ENCODE measurements at places on chromosomes 2 and 18.

DNA sequence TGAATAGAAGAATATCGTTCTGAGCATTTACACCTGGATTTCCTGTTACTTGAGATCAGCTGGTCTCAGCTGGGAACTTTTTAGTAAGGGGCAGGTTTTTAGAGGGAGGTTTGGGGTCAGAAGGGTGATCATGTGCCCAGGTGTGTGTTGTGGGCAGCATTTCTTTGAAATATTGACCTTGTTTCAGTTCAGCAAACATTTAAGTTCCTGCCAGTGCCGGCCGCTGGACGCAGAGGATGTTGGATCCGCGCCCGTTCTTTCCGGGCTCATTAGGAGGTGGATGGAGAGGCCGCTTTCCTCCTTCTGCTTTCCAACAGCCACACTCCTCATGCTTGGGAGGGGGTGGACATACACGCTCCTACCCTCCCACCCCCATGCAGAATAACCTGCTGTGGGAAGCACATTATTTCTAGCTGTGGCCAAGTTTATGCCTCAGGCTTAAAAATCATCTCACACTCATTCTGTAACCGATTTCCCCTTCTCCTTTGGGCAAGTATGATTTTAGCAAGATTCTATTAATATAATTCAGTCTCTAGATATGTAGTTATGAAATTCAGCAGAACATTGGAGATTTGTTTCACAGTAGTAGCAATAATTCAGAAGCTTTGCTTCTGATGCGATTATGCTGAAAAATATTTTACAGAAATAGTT, 131.4 kb downstream of the ZNF236 start:
- no peak for DNase-seq

DNA sequence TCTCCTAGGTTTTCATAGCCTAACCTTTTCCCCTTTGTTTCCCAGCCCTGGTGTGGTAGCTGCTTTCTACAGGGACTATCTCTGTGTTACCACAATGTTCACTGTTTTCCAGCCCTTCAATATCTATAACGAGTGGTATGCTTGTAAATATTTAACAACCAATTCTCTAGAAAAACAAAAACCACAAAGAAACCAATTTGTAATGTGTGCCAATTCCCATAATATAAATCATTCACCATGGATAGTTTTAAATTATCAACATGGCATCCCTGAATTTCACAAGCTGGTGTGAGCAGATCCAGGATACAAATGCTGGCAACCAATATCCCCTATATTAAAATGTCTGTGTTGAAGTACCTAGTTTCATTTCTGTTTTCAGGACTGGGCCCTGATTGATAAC, 207.5 kb upstream of the FBXO11 start:
- DNase-seq = no peak

- DNase-seq = no peak
Observed at GRCh38 chr2:13682540-13683272, 949.8 kb upstream of the LRATD1 start.

GRCh38 chr2:134683561-134684112, 35.2 kb downstream of the TMEM163 start:
- DNase-seq = no peak

GRCh38 chr2:37282746-37283145, 41.9 kb downstream of the PRKD3 start:
- DNase-seq = no peak

- DNase-seq = peak; percentile 12
Observed at GRCh38 chr18:75307530-75307929, 96.9 kb downstream of the TSHZ1 start.

DNA sequence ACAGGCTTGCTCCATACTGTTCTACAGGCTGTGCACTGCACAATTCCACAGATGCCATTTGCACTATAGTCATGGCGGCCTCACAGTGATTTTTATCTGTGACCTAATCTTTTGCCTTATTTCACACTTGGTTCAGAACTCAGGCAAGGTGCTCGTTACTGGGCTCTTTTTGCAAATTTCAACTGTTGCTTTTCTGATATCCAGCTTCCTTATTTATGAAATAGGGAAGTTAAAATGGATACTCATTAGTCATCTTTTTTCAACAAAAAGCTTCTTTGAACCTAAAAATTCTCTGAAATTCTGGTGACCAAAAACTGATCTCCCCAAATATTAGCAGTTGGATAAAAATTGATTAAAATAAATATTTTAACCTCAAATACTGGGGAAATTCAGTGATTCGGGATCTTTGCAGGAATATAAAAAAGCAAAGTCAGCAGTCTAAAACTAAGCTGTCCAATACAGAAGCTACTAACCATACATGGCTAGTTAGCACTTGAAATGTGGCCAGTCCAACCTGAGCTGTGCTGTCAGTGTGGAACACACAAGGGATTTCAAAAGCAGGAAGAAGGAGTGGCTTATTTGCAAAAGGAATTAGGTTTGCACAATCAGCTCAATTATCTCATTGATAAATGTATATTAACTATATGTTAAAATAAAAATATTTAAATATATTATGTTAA, 134.4 kb downstream of the COL4A4 start:
- DNase-seq = peak; percentile 66

- no peak for DNase-seq
Observed at GRCh38 chr2:66431274-66431642, 3.7 kb upstream of the MEIS1 start.

DNA sequence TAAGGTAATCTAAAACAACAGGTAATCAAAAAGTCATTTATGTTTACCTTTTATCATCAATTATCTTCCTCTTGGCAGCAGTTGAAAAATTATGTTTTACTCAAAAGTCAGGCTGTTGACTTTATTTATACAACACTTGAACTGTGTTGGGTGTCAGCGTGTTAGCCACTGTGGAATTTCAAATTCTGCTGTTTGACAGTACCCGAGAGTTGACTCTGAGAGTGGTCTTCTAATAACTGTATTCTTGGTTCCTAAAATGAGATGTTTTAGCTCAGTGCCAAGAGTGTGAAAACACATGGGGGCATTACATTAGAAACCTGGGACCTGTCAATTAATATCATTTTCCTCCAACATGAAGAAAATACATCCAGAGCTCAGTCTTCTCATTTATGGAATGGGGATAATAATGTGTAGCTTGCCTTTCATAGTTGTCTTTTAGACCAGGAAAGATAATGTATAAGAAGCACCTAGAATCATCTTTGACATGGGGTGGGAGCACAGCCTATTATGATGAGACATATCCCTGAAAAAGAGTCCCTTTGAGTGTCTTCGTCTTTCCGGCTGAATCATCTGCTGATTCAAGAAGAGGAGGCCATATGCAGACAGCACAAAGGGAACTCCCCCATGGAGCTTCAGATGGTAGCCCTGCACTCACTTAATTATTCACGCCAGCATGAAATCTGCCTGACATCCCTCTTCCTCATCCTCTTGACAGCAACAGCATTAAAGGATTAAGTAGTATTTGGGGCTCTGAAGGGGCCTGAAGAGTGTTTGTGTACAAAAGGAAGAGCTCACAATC, 89.1 kb downstream of the AFF3 start:
- no peak for DNase-seq

GRCh38 chr18:63604791-63605567, 17.8 kb downstream of the SERPINB13 start:
- DNase-seq = no peak

GRCh38 chr2:150526006-150526405, 38.5 kb upstream of the RND3 start:
- DNase-seq = no peak
